GDM1 (cell line): ENCODE measurements at places on chromosomes 12 and 14.

DNA sequence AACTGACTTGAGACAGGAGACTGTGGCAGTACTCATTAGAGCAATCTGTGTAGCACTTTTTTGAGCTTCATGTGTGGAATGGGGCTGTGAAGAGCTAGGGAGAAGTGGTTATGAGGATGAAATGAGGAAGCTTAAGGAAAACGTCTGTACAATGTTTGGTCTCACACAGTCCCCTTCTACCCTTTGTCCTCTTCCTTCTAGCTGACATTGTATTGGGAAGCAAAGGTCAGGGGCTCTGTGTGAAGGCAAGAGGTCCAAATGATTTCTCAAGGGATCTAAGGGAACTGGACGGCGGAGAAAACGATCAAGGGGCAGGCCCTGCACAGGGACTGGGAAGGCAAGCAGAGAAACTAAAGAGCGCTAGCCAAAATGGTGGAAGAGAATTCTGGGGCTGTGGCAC is 13.1 kb upstream of the CIPC start:
- DNase-seq: no peak

- DNase-seq: no peak
These were observed 7.5 kb downstream of the C14orf180 start for GRCh38 chr14:104586832-104587620.

DNA sequence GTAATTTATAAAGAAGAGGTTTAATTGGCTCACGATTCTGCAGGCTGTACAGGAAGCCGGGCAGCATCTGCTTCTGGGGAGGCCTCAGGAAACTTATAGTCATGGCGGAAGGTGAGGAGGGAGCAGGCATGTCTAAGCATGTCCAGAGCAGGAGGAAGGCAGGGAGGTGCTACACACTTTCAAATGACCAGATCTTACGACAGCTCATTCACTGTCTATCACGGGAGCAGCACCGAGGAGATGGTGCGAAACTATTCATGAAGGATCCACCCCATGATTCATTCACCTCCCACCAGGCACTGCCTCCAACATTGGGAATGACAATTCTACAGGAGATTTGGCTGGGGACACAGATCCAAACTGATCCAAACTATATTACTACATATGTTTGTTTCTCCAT is 10.0 kb downstream of the SFSWAP start:
- no peak for DNase-seq

DNA sequence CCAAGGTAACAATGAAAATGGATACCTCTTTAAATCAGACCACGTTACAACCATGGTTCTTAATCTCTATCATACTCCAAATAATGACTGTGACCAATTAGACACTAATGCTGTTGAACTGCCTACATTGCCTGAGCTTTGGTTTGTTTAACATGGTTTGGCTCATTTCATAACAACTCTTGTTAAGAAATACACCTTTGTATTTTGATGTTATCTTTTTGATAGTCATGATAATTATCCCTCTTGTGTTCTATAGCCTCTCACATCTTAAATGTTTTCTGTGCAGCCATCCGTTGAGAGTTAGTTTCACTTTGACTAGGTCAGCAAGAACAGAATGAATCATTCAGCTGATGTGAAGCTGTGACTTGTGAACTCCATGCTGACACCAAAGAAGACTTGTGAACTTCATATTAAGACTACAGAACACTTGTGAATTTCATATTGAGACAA is 75.5 kb upstream of the RERGL start:
- DNase-seq: no peak

DNA sequence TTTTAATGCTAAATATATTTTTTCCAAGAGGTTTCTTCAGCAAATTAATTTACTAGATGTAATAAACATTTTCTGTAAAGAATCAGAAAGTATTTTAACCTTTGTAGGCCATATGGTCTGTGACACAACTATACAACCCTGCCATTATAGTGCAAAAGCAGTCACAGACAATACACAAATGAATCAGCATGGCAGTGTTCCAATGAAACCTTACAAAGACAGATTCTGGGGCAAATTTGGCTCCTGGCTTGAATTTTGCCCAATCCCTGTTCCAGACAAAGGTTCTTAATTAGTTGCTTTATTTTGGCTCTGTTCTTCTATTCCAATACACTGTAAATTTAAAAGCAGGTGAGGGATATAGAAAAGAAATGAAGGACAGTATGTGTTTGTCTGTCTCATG is 352.5 kb downstream of the C12orf50 start:
- no peak for DNase-seq

DNA sequence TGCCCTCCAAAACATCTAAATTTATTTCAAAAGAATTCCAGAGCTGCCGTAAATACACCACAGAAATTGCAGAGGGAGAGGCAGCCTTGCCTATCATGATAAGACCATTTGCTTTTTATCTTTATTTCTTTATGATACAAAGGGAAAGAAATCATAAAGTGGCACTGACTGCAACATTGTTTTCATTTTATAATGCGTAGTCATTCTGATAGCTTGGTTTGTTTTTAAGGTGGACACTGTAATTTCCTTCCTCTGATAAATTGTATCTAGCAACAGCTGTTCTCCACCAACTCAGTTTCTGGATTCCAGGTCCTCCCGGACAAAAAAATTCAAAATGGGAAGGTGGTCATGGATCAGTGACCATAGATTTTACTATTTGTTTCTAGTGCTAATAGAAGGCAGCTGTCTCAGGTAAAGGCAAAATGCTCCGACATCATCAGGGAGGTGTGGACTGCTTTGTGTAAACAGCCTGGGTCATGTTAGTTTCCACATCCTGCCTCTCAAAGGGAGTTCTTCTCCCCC is 623 bp upstream of the TSPAN8 start:
- no peak for DNase-seq

GRCh38 chr14:100535287-100536120 is 51.7 kb downstream of the BEGAIN start:
- DNase-seq: no peak

DNA sequence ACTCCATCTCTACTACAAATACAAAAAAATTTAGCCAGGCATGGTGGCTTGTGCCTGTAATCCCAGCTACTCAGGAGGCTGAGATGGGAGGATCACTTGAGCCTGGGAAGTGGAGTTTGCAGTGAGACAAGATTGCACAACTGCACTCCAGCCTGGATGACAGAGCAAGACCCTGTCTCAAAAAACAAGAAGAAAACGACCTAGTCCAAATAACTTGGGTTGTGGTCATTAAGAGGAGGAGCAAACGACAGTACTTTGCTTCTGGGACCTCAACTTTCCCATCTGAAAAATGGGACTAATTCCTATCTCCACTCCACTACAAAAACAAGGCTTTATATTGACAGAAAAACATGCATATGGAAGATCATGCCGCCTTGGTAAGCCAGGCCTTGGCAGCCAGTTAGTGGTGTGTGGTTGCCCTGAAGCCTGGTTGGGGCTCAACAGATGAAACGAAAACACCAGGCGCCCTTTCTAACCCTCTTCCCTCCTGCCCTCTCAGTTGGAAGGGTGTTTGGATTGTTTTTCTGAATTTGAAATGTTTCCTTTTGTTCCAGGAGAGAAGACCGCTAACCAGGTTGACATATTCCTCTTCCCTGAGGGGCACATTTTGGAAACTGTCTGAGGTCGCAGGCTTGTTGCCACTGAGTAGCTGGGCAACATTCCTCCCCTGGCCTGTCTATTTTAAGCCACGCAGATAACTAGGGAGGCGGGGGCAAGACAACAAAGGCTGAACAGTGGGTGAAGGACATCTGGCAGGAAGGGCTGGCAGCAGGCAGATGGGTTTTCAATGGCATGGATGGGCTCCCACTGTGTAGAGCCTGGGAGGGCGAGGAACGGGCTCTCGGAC is 13.7 kb upstream of the VPS37B start:
- DNase-seq: no peak

- no peak for DNase-seq
These were observed 211.3 kb downstream of the TMEM121 start for GRCh38 chr14:105737504-105738246.

GRCh38 chr12:60148109-60148508 is 552.3 kb downstream of the SLC16A7 start:
- no peak for DNase-seq

DNA sequence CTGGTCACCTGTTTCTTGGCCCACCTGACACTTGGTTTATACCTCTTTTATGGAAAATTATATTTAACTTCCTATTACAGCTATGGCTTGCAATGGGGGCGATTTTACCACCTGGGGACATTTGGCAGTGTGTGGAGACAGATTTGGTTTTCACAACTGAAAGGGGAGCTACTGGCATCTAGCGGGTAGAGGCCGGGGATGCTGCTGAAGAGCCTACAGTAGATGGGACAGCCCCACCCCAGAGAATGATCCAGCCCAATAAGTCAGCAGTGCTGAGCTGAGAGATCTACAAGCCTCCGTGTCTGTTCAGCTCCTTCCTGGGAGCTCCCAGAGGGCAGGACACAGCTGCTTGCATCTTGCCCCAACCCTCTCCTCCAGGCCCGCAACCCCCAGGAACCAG is 302.8 kb downstream of the CACNA1C start:
- no peak for DNase-seq

- DNase-seq: no peak
These were observed 277.7 kb downstream of the TMTC2 start for GRCh38 chr12:82964446-82964845.

GRCh38 chr14:23804817-23805216 is 148.8 kb upstream of the DHRS4 start:
- DNase-seq: no peak
